Natural killer cell (primary cell): ENCODE measurements at places on chromosomes 2 and 18. TPM values are rescaled to one million over a fixed set of nuclear protein-coding genes. Genes with fewer than 3 reads are reported as not detected.

DNA sequence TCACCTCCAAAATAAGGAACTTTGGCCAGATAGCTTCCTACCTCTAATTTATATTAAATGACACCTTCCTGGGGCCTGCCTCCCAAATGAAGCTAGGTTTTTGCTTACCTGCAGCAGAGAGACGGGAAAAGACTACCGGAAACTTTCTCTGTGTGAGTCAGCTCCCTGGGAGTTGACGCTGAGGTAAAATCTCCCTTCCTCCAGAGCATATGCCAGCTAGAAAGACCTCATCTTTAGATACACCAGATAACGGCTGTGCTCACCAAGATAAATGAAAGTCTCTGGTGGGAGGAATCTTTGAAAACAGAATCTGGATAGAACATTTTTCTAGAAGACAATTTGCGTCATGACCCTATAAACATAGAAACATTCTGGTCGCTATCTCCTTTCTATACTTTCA, 99.7 kb upstream of the RFX8 start:
- H3K4me3 ChIP-seq = no peak overlapping the region
- no peak for DNase-seq
- no peaks in the 10 kb centered on the region for H3K36me3 ChIP-seq
- H3K27me3 ChIP-seq = no peaks in the 10 kb centered on the region

- H3K27me3 ChIP-seq = no peaks in the 10 kb centered on the region
- no peak overlapping the region for H3K4me3 ChIP-seq
- no peak overlapping the region for H3K27ac ChIP-seq
- no peaks in the 10 kb centered on the region for H3K36me3 ChIP-seq
- no peaks in the 10 kb centered on the region for H3K4me1 ChIP-seq
- no peak for DNase-seq
Observed at GRCh38 chr2:185484602-185485001, 254.0 kb upstream of the FSIP2 start.

GRCh38 chr2:227082286-227082685, 81.7 kb downstream of the COL4A4 start:
- no peaks in the 10 kb centered on the region for H3K27me3 ChIP-seq
- H3K27ac ChIP-seq = no peak overlapping the region
- no peaks in the 10 kb centered on the region for H3K4me1 ChIP-seq
- no peak overlapping the region for H3K4me3 ChIP-seq

DNA sequence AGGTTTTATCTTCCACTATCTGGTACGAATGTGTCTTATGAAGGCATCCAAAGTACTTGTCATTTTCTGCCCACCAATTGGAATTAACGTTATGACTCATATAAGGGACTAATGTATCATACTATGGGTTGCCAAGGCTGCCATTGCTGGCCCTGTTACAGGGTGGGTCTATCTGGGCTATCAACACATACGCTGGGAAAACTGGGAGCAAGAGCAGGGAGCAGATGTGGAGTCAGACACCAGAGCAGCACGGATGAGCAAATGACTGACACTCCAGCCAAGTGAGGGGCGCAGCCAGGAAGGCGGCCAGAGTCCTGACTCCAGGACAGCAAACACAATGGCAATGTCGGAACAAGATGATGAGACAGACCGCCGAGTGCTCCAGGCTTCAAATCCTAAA, 145.9 kb downstream of the COPS8 start:
- no peak overlapping the region for H3K4me3 ChIP-seq
- no peak for DNase-seq
- H3K27ac ChIP-seq = no peak overlapping the region
- H3K36me3 ChIP-seq = no peaks in the 10 kb centered on the region

DNA sequence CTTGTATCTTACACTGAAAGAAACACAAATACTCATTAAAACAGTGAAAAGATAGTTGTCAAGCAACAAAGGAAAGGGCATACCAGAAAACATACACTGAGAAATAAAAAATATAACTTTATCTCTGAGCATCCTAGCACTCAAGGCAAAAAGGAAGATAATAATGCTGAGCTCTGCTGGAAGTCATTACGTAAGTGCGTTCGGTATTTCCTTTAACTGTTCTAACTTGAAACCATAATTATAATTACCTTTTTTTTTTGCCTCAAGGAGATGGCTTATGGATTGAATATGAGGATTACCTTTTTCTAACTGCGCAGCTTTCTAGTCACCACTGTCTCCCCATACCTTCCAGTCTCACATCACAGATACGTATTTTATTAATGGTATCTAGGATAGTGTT, 308.1 kb downstream of the GBX2 start:
- no peak for DNase-seq
- no peaks in the 10 kb centered on the region for H3K27me3 ChIP-seq
- no peak overlapping the region for H3K27ac ChIP-seq
- H3K4me3 ChIP-seq = no peak overlapping the region
- H3K36me3 ChIP-seq = no peaks in the 10 kb centered on the region
- H3K4me1 ChIP-seq = peaks cover 5% of the 10 kb centered on the region

Gene IL36G
- not detected for total RNA-seq

DNA sequence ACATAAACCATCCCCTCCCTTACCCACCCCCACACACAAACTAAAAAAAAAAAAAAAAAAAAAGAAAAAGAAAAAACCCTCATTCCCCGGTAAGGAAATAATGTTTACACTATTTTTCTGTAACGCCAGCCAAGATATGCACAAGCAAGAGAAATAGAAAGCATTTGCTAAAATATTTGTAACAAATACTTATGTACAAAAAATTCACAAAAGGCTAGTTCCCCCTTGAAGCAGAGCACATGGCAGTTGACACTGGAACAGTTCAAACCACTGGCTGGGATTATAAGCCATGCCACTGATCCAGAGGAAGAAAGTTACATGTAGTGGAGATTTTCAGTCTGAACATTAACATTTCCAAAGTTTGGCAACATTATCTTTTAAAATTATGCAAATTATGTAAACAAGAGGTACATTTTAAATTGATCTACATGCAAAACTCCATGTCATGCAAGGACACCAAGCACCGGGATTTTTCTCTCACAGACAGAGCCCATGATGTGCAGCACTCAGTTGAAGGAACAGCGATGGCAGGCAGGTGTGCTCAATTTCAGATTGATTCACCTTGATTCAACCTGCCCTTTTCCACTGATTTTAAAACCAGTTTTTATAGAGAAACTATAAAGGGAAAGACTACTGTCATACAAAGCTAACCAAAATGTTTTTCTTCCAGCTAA, 21.4 kb downstream of the PNO1 start:
- H3K36me3 ChIP-seq = peaks cover 55% of the 10 kb centered on the region
- no peak for DNase-seq
- no peak overlapping the region for H3K4me3 ChIP-seq
- no peaks in the 10 kb centered on the region for H3K27me3 ChIP-seq

DNA sequence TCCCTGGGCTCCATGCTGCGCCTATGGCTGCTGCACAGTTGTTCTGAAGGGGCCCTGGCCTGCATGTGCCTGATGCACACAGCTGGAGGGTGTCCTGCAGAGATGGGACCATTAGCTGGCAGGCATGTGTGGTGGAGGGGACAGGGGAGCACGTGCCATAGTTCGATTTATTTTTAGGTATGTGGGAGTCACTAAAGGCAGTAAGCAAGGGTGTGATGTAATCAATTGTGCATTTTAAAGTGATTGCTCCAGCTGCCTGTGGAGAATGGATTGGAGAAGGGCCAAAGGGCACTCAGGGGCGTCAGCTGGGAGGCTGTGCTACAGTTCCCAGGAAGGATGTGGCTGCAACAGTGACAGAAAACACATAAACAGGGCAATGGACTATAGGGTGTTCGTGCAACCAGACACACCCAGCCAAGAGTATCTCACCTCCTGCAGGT, 205.1 kb downstream of the ARL4C start:
- DNase-seq = peak; percentile 76
- H3K36me3 ChIP-seq = no peaks in the 10 kb centered on the region
- peak overlapping the region; percentile 99 for H3K27ac ChIP-seq
- no peaks in the 10 kb centered on the region for H3K27me3 ChIP-seq

DNA sequence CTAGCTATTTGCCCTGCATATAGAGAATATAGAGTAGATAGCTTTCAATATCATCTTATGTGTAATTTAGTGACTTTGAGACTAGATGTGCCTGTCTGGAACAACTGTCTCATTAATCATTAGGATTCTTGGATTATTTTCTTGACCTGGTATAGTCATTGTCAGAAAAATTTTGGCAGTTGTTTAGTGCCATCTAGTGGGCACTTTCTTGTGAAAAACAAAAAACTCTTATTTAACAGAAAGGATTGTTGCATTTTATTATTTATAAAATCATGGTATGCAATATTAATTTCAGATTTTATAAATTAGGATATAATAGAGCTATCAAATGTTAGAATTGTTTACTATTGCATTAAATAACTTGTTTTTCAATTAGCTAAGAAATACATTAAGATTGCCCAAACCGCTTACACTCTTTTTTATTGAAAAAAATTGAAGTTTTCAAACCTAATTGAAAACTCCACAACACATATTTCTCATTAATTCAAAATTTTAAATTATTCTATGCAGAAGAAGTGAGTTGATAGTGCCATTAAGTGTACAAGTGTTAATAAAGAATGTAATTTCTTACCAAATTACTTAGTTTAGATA, 80.3 kb downstream of the DYNAP start:
- H3K4me3 ChIP-seq = no peak overlapping the region
- H3K4me1 ChIP-seq = no peaks in the 10 kb centered on the region
- no peak overlapping the region for H3K27ac ChIP-seq

GRCh38 chr2:65116645-65117044, 13.3 kb downstream of the RAB1A start:
- no peaks in the 10 kb centered on the region for H3K36me3 ChIP-seq
- no peak overlapping the region for H3K27ac ChIP-seq
- H3K4me1 ChIP-seq = peaks cover 42% of the 10 kb centered on the region
- no peak for DNase-seq
- no peak overlapping the region for H3K4me3 ChIP-seq

Gene SCYGR4
- total RNA-seq = not detected

DNA sequence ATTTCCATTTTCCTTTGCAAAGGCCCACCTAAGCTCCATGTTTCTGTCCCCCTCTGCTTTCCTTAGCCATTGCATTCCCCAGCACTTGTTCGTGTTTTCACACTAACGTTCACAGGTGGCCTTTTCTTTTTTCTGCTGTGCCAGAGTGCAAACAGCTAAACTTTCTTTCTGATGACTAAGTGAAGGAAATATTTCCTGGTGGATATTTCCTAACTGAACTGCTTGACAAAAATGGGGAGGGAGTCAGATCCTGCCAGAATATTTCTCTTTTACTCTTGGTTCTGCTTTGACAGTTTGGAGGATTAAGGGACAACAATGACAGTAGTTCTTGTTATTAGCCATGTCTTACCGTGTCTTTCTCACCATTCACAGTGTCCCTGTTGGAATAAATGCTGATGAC, 344.0 kb downstream of the ARHGAP15 start:
- H3K36me3 ChIP-seq = no peaks in the 10 kb centered on the region
- H3K27ac ChIP-seq = no peak overlapping the region
- DNase-seq = no peak
- no peaks in the 10 kb centered on the region for H3K4me1 ChIP-seq
- H3K4me3 ChIP-seq = no peak overlapping the region

Gene MOCOS
- 0.24 TPM for total RNA-seq

Gene GALR1
- not detected for total RNA-seq

- H3K27ac ChIP-seq = no peak overlapping the region
- no peak for DNase-seq
Observed at GRCh38 chr2:176101216-176101830, 1.7 kb downstream of the HOXD12 start.

Gene PPP4R3B
- 65.1 TPM for total RNA-seq

- no peaks in the 10 kb centered on the region for H3K4me1 ChIP-seq
- H3K27me3 ChIP-seq = no peaks in the 10 kb centered on the region
- no peak for DNase-seq
Observed at GRCh38 chr2:11260979-11261378, 83.5 kb downstream of the ROCK2 start.

Gene RBM44
- total RNA-seq = 2.9 TPM

Gene DSC3
- total RNA-seq = not detected

GRCh38 chr2:27587025-27587424, 4.2 kb downstream of the ZNF512 start:
- no peak for DNase-seq
- H3K36me3 ChIP-seq = no peaks in the 10 kb centered on the region

Gene SCYGR7
- not detected for total RNA-seq

DNA sequence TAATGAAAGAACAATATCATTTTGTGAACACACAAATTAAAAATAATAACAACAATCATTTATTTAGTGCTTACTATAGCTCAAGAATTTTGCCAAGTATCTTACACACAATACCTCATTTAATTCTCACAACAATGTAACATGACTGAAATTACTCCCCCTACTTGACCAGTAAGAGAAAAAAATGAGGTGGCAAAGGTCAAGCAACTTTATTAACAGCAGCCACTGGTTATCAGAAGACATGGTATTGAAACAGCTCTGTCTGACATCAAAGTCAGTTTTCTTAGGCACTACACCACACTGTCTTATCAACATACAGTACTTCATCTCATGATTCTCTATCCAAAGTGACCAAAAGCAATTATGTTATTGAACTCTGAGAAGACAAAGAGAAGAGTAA, 389.4 kb downstream of the ZEB2 start:
- no peak for DNase-seq
- no peak overlapping the region for H3K4me3 ChIP-seq
- no peak overlapping the region for H3K27ac ChIP-seq
- no peaks in the 10 kb centered on the region for H3K27me3 ChIP-seq

GRCh38 chr18:80183273-80184050, 63.9 kb downstream of the PARD6G start:
- H3K4me3 ChIP-seq = no peak overlapping the region
- no peak for DNase-seq
- no peaks in the 10 kb centered on the region for H3K4me1 ChIP-seq
- no peaks in the 10 kb centered on the region for H3K36me3 ChIP-seq
- H3K27me3 ChIP-seq = no peaks in the 10 kb centered on the region
- H3K27ac ChIP-seq = no peak overlapping the region

DNA sequence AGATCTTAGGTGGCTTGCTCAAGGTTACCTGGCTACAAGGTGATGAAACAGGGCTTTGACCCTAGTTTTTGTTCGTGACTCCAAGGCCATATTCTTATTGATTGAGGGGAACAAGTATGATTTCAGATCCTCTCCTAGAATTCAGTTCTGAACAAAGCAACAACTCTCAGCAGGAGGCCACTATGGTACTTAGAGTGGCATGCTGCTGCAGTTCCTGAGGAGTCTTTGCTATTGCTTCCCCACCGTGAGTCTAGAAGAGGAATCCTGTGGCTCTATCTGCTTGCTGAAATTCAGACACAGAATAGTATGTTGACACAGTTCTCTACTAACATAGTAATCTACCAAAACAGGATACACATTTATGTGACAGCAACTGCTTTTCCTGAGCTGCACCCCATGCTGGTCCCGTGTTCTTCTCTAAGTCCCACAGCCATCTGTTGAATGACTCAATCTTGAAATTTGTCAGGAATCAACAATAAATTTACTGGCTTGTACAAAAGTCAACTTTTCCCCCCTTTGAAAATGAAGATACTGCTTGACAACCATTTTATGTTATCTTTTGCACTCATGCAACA, 4.1 kb downstream of the TGFBRAP1 start:
- no peaks in the 10 kb centered on the region for H3K36me3 ChIP-seq
- no peak overlapping the region for H3K4me3 ChIP-seq
- no peaks in the 10 kb centered on the region for H3K27me3 ChIP-seq
- H3K4me1 ChIP-seq = peaks cover 21% of the 10 kb centered on the region
- no peak for DNase-seq

Gene LYG2
- total RNA-seq = not detected

Gene GRHL1
- 3.2 TPM for total RNA-seq
